Fibroblast of lung (primary cell): ENCODE measurements at places on chromosomes 5 and 9.
A peak's percentile ranks its signal among the peaks of the same experiment; 100 is the strongest.

GRCh38 chr9:72362680-72363139 is 2.3 kb downstream of the ZFAND5 start:
- peak; percentile 76 for DNase-seq

- no peak for DNase-seq
Observed at GRCh38 chr5:168666356-168666755, 87.2 kb upstream of the PANK3 start.

GRCh38 chr9:89606049-89606623 is 1.3 kb downstream of the GADD45G start:
- DNase-seq = peak; percentile 81

DNA sequence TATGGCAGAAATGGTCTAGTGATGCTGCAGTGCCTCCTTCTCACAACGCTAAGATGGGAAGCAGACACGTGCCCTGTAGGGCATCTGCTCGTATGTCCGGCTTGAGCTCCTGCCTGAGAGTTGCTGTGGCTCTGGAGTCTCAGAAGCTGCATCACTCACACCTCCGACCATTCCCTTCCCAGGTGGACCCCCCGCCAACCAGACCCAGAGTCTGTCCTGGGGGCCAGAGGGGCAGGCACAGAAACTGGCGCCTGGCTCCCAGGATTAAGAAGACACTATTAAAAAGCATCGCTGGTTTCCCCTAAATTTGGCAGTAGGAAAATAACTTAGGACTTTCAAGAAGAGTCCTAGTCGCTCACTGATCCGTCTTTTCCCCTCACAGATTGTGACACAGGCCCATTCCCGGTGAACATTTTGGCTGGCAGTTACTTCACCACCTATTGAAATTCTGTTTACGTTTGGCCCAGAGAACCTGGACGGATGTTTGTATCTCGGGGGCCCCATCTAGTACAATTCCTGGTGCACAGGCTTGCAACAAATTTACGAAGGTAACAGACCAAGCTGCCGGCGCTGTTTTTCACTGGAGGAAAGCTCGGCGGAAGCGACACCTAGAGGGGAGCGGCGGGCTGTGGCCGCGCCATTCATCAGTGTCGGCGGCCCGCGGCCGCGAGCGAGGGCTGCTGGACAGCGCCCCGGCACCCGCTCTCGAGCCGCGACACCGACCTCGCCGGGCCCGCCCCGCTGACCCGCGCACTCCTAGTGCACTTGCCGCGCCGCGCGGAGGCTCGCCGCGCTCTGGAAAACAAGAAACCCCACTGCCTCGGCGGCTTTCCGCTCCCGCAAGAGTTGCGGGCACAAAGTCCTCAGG is 1.6 kb downstream of the FSTL4 start:
- peak; percentile 47 for DNase-seq

- no peak for DNase-seq
Observed at GRCh38 chr9:1267141-1267570, 217.0 kb downstream of the DMRT2 start.

DNA sequence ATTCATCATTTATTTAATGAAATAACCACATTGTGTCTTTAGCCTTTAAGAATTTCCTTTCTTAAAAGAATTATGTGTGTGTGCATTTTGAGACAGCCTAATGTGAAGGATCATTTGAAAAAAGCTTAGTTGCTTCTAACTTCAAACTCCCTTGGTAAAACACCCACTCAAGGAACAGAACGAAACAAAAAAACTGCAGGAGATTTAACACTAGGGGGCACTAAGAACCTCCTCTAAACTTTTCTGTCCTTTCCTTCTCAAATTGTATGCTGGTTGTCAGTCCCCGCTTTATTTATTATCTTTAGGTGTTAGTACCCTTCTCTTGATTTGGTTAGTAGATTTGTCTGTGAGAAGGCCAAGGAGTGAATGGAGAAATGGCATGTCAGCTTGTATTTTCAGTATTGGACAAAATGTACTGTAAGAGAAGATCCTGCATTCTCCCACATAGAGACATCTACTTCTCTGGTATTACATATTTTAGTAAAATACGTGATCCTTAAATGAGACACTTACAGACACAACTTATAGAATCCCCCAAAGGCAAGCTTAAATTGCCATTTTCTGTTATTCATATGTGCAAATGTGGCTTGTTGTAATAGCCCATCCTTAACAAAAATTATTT is 229.7 kb downstream of the MRPS30 start:
- DNase-seq = peak; percentile 3

GRCh38 chr9:89756891-89757537 is 152.2 kb downstream of the GADD45G start:
- no peak for DNase-seq

DNA sequence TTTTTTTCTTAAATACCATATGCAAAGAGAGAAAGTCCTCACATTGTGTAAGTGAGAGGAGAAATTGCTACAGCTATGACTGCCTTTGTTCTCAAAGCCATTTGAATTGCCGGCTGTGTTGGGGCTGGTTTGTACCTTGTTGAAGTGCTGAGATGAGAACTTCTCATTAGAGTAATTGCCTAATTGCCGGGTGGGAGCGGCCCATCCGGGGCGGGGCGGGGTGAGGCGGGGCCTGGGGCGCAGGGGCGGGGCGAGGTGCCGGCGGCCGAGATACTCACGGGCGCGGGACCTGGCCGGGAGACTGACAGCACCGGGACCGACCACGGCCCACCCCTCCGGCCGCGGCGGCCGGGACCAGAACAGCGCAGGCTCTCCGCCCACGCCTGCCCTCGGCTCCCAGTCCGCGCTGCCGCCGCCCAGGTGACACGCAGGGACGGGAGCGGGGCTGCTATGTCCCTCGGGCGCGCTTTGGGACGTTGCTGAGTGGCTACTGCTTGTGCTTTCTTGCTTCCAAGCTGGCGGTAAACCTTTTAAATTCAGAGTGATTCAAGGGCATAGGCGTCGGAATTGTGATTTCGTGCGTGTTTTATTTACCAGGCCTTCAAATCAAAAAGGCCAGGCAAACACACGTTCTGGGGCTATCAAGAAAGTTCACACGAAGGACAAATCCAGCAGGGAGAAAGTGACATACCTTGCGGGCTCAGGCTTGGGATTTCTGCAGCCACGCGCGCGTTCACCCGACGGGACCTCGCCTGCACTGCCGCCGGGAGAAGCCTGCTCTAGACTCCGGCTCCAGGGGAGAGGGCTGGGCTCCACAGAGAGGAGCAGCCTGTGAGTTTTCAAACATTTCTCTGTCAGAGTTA is 269.1 kb downstream of the FANCC start:
- peak; percentile 36 for DNase-seq
